ENCODE measurements at places on chromosomes 13 and 19.

GRCh38 chr19:37979547-37980082 lies 72.6 kb downstream of the SIPA1L3 start:
- DNase-seq: no peak

- DNase-seq: no peak
Observed at GRCh38 chr13:50911081-50911631, 1.6 kb downstream of the RNASEH2B start.

DNA sequence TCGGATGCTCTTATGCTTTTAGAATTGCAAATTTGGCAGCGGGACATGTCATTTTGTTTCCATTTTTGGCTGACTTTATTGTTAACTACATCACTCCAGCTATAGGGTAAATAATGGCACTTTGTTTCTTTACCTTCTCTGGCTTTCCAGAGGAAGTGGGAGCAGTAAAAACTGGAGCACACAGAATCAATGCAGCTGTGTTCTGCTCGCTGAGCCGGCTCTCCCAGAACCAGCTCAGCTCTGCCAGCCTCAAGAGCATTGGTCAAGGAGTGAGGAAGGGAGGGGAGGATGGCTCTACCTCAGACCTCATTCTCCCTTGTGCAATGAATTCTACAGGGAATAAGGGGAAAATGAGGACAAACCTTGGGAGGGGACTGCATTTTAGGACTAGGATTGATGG lies 50.5 kb upstream of the SPATA13 start:
- DNase-seq: no peak

GRCh38 chr19:19362075-19362474 lies 41.4 kb downstream of the MAU2 start:
- DNase-seq: no peak

GRCh38 chr19:6801485-6802086 lies 29.1 kb downstream of the VAV1 start:
- DNase-seq: no peak

DNA sequence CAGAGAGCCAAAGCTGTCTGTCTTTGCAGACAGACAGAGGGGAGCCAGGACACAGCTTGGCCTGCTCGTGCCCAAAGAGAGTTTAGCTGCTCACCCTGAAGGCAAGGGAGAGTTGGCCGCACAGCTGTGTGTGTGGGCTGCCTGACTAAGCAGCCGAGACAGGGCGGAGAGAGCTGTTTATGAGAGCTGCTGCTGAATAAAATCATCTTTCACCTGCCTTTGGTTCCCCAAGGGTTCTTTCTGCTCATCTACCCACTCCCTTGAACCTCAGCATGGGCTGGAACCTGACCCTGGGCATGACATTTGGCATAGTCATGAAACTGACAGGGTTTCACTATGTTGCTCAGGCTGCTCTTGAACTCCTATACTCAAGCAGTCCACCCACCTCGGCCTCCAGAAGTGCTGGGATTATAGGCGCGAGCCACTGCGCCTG lies 98.2 kb downstream of the RBM26 start:
- no peak for DNase-seq

DNA sequence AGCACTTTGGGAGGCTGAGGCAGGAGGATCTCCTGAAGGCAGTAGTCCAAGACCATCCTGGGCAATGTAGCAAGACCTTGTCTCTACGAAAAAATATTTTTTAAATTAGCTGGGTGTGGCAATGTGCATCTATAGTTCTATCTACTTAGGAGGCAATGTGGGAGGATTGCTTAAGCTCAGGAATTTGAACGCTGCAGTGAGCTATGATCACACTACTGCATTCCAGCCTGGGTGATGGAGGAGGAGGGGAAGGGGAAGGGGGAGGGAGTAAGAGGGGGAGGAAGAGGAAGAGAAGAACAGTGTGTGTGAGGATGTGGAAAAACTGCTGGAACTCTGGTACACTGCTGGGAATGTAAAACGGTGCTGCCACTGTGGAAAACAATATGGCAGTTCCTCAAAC lies 9.2 kb upstream of the CLIP3 start:
- DNase-seq: no peak

- DNase-seq: no peak
Observed at GRCh38 chr13:28100150-28101121, at the start of gene FLT3. TSS of gene FLT3 (minus strand) at chr13:28100576. CDS start at chr13:28100510, 66 bp downstream.

DNA sequence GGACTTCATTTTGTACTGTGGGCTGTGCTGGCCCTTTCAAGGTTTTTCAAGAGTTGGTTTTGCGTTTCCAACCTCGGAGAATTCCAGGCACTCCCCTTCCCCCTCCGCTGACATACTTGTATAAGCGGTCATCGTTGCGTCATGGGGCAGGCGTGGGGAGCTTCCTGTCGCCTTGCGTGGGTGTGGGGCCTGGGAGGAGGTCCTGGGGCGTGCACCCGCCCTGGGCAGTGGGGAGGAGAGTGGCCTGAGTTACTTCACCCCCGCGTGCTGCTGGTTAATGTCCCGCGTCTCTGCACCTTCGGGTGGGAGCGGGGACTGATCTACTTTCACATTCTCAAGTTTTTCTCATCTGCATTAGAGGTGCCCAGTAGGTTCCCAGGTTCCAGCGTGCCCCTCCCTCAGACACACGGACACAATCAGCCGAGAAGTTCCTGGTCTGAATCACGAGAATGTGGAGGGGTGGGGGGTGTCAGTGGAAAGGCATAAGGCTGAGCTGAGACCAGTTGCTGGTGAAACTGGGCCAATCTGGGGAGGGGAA lies 4.1 kb downstream of the IER2 start:
- no peak for DNase-seq

DNA sequence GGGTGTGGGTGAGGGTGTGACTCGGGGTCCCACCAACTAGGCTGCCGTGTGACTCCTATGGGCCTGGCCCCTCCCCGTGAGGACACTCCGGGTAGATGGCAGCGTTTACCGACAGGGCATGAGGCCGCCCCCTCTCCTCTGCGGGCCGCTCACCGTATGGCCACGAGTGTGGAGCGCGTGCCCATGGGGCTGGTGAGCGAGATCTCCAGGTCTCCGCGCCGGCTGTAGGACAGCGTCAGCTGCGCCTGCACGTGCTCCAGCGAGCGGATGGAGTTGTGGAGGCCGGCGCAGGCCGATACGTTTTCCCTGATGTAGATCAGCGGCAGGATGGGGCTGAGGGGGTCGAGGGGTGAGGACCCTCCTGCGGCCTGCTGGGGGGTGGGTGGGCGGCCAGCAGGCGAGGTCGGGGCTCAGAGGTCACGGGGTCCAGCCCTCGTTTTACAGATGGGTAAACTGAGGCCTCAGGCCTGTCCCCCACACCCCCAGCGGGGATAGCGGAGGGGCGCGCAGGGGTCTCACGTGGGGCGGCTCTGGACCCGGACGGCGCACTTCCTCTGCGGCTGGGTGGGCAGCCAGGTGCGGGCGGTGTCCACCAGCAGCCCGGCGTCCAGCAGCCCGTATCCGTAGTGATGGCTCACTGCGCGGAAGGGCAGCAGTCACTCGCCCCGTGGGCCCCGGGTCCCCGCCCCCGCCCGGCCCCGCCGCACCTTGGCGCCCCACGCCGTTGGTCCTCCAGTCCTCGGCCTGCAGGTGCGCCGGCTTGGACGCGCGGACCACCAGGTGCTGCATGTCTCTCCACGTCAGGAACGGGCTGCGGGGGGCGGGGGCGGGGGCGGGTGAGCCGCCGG lies 4.3 kb upstream of the C19orf25 start:
- DNase-seq: no peak

- no peak for DNase-seq
Observed at GRCh38 chr13:74128156-74128767, 5.9 kb downstream of the KLF12 start.

- DNase-seq: no peak
Observed at GRCh38 chr13:78806457-78806856, 147.5 kb upstream of the OBI1 start.

GRCh38 chr13:49530457-49530856 lies 34.7 kb downstream of the PHF11 start:
- DNase-seq: no peak

DNA sequence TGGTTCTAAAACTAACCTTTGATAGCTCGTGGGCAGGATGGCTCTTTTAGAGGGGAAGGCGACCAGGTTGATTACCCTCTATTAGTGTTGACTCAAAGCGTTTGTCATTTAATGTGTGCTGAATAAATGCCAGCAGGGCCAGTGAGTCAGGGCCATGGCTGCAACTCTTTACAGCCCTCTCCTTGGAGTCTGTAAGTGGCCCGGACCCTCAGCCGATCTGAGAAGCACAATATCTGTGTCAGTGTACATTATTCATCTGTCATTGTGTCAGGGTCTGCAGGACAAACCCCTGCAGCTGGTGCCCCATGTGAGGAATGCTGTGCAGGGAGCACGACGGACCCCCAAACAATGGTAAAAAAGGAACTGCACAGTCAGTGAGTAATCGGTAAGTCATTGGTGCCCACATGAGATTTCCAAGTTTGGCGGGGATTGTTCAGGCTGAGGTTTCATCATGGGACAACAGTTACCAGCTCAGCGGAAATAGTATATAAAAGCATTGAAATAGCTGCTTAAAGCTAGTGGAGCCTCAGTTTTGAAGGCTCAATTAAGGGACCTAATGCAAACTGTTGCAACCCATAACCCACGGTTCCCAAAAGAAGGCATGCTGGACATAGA lies 139.1 kb downstream of the ZNF675 start:
- DNase-seq: no peak

DNA sequence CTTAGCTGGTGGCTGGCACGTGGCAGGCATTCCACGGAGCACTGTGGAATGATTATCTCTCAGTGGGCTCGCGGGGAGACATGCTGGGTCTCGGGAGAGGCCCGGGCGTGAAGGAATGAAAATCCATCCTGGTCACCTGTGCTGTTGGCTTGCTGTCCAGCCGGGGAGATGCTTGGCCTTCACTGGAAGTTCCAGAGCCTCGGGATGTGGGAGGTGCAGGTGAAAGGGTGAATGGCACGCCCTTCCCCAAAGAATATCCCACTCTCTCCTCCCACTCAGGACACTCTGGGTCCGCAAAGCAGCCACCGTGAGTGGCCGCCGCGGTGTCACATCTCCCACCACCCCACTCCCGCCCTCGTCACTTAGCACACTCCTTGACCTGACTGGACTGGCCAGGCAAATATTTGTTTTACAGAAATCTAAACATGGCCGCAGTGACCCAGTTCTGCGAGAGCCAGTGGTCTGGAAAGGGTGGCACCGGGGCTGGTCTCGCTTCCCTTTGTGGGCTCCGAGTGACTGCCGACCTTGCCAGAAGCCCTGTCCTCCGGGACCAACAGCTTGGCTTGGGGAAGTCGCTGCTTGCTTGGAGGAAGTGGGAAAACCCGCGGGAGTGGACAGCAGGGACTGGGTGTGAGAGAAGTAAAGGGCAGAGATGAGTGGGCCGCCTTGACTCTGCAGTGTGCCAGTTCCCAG lies 8.0 kb downstream of the DPP9 start:
- no peak for DNase-seq

Measured in NCI-H2081 treated with DMSO at 0.1 percent for 48 hours (cell line).